ENCODE measurements at places on chromosomes 12 and 14.
A peak's percentile ranks its signal among the peaks of the same experiment; 100 is the strongest.

DNA sequence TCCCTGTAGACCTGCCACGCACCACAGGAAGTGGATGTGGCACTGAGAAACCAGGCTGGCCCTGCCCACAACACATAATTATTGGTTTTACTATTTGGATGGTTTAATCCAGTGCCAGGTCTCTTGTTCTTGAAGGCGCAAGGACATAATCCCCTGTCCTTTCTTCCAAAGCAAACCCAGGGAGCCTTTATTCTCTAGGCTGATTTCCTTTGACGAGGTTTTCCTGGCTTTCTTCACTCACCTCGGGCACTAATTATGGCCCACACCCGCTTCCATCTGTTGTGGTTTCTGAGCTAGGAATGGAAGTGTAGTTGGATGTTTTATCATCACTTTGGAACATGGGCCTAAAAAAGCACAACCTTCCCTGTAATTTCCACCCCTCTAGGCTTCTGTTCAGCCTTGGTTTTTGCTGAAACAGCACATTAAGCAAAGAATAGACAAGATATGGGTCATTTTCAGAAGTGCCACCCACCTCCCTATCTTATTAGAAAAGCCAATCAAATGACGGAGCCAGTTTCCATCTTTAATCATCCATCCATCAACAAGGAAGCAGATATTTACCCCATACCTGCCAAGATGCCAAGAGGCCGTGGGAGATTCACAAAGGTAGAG, 73.9 kb downstream of the PPP1R36 start:
- no peak for DNase-seq

GRCh38 chr12:81207173-81207572, 129.3 kb downstream of the ACSS3 start:
- no peak for DNase-seq

DNA sequence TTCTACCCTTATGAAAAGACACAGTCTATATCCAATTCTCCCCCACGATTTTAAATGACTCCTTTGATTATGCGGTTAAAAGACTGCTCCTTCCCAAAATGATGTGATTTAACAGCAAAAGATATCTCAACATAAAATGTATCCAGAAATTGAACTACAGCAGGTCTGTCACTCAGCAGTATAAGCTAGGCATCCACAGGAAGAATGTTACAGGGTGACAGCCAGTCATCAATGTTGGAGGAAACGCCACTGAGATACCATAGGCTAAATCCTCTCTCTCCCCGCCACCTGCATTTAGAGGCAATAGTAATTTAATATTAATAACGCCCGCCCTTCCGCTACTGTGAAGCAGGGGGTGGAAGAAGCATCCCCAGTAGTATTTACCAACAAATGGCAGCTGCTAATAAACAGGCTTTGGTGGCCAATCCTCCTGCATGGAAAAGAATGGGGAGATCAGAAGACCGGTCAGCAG, 613 bp downstream of the RECQL start:
- no peak for DNase-seq

DNA sequence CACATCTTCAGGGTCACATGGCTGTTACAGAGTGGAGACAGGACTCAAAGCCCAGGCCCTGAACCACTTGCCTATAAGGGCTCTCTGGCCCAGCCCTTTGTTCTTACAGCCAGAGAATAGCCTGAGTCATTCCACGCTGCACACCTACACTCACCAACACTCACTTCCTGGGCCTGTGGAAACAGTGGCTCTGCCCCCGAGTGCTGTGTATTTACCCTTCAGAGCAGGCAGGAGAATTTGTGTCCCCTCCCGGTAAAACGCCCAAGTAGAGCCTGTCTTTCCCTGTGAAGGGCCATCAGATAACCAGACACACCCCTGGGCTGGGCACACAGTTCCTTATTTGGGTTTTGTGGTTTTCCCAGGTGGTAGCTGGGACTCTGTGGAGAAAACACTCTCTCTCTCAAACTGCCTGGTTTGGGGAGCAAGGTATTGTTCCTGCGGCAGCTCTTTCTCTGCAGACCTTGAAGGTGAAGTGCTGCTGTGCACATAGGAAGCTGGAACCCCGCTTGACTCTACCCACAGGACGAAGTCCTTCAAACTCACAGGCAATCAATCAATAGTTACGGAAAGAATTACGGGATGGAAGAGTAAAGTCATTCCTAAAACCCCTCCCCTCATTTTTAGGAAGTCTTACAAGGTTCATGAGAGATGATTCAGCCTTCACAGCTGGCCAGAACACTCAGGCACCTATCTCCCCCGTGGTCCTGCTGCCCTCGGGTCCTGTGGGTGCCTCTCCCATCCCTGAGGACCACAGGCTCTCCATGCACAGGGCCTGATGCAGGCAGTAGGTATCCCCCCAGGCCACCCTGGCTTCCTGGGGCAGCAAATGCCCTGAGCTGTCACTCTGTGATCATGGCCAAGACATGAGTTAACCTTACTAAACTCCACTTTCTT, 20.3 kb downstream of the FIGNL2 start:
- peak; percentile 81 for DNase-seq

- no peak for DNase-seq
Observed at GRCh38 chr12:66664076-66664475, 14.8 kb downstream of the GRIP1 start.

DNA sequence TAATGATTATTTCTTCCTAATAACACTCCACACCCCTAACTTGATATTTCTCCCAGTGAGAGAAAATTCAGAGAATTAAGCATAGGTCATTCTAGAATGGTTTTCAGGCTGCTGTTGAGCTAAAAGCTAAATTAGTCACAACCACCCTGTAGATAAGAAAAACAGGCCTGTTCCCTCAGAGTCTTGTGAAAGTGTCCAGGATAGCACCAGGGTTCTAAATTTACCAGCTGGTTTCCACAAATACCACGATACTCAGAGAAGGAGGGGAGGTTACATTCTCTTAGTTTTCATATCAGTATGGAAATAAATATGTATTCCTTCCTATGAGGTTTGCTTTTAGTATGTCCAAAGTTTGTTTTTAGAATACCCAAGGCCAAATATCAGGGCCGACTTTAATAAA, 66.0 kb upstream of the YARS2 start:
- no peak for DNase-seq

- peak; percentile 99 for DNase-seq
Observed at GRCh38 chr14:22556021-22556989, 32.7 kb downstream of the DAD1 start.

- no peak for DNase-seq
Observed at GRCh38 chr14:63174760-63175191, 29.5 kb upstream of the RHOJ start.

DNA sequence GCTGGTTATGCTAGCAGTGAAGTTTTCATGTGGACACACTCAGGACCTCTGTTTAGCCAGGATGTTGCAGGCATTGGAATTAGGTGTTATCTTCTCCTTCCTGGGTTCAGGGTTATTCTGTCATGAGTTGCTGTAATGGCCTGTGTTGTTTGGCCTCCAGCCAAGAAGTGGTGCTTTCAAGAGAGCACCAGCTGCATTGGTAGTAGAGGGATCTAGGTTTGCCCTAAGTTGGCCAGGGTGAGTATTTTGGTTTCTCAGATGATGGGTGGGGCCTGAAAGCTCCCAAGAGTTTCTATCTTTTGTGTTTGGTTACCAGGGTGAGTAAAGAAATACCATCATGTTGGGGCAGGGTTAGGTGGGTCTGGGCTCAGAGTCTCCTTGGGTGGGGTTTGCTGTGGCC, 2.7 kb upstream of the GZMH start:
- DNase-seq, result peak; percentile 55

DNA sequence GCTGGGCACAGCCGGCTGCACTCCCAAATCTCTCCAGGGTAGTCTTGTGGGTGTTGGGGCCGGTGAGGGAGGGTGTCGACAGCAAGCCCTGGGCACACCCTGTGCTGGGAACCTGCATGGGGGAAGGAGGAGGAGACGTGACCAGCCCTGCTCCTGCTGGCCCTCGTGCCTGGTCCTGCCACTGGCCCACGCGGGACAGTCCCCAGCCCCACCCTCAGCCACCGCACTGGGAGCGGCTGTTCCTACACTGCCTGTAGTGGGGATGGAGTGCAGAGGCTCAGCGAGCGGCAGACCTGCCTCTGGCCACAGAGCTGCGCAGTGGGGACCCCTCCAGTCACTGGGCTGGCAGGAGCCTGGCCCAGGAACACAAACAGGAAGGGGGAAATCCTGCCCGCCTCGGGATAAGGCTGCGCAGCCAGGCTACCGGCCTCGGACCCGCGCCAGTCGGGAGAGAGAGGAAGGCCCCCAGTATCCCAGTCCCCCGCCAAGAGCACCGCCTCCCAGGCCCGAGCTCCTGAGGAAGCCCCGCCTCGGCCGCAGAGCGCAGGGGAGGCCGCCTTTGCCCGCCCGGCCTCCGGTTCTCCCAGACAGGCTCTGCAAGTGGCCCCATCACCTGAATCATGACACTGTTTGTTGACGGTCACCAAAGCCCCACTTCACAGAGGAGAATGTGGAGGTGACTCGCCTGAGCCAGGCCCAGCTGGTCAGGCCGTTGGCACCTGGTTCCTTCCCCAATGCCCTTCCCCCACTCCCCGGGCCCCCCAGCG, 10.6 kb downstream of the AHNAK2 start:
- no peak for DNase-seq

DNA sequence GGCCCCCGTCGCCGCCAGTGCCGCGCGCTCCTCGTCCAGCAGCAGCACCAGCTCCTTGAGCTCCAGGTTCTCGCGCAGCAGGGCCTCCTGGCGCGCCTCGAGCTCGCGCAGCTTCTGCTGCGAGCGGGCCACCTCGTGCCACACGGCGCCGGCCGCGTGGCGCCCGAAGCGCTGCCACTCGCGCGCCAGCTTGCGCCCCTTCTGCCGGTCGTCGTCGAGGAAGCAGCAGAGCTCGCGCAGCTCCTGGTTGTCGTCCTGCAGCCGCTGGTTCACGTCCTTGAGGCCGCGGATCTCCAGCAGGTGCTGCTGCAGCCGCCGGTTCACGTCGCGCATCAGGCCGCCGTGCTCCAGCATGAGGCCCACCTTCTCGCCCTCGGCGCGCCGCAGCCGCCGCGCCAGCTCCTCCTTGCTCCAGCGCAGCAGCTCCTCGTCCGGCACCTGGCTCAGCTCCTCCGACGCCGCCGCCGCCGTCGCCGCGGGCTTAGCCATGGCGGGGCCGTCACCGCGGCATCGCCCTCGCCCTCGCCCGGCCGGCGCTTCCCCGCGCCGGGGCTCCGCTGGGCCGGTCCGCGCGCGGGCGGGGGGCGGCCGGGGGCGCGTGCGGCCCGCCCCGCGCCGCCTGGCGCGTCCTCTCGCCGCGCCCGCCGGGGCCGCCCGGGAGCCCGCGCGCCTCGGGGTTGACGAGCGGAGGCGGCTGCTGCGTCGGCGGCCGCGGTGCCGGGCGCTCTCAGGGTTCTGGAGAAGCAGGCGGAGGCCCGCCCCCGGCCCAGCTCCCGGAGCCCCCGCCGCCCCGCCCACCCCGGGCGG, at the start of gene CCDC85C:
TSS of gene CCDC85C (minus strand) at position 737 of the 807 bp plus-strand sequence. CDS start at position 489, 248 bp downstream.
- peak; percentile 84 for DNase-seq
